ENCODE measurements at places on chromosomes 12 and 14.

DNA sequence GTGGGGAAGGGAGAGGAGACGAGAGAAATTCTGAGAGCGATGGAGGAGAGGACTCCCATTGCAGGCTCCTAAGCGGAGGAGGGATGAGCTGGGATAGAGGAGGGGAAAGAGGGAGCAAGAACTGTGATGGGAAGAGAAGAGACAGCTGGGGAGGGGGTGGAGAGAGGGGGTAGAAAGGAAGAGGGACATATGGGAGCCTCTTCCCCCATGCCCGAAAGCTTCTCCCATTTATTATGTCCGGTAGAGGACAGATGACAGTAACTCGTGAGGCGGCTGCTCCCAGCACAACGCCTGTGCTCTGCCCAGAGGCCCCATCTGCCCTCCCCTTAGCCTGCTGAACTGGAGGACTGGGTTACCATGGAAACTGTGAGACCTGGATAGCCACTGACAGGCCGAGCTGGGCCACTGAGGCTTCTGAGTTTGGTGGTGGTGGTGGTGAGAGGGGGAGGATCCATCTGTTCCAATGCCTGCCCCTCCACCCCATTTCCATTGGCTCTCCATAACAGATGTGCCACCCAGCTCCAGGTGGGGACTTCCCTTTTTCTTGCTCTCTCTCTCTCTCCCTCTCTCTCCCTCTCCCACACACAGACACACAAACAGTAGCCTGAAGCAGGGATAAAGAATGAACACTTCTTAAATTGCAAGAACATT is 8.3 kb downstream of the CPNE6 start:
- H3K36me3 ChIP-seq: no peaks in the 10 kb centered on the region
- H3K4me3 ChIP-seq: peak overlapping the region; percentile 21
- H3K27ac ChIP-seq: peak overlapping the region; percentile 91
- no peaks in the 10 kb centered on the region for H3K27me3 ChIP-seq
- peaks cover 56% of the 10 kb centered on the region for H3K4me1 ChIP-seq

GRCh38 chr12:25592725-25593495 is 39.8 kb upstream of the LMNTD1 start:
- no peak overlapping the region for H3K27ac ChIP-seq
- no peak overlapping the region for H3K4me3 ChIP-seq
- peaks cover 17% of the 10 kb centered on the region for H3K27me3 ChIP-seq
- peaks cover 7% of the 10 kb centered on the region for H3K4me1 ChIP-seq
- ATAC-seq: no peak

- no peak for ATAC-seq
- H3K36me3 ChIP-seq: no peaks in the 10 kb centered on the region
- no peak overlapping the region for H3K27ac ChIP-seq
- H3K4me3 ChIP-seq: no peak overlapping the region
- H3K27me3 ChIP-seq: no peaks in the 10 kb centered on the region
Observed at GRCh38 chr12:19947344-19947743, 421.0 kb upstream of the PDE3A start.

DNA sequence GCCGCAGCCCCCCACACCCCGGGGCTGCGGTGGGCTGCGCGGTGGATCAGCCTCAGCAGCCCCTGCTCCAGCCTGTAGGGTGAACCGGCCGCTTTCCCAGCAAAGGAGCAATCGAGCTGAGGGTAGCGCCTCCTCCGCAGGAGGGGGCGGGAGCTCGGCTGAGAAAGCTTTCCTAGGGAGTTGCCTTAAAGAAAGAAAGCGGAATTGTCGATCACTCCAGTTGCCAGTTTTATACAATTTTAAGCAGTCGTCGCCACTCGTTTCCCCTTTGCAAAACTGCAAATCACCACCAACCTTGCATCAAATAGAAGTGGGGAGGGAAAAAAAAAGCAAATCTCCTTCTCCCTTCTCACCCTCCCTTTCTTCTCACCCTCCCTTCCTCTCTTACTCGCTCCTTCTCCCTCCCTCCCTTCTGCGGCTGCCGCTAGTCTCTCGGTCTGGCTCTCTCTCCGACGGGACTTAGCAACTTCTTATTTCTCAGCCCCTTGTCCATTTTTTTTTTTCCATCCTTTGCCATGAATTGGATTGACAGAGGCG is at the start of gene PDE3A:
Gene PDE3A, plus strand, starts transcription at position 424 of the 537 bp plus-strand sequence. CDS start 748 bp downstream, outside the sequence.
- H3K4me1 ChIP-seq: no peaks in the 10 kb centered on the region
- no peak for ATAC-seq
- no peak within 1 kb of the TSS for H3K4me3 ChIP-seq

- no peak overlapping the region for H3K4me3 ChIP-seq
- H3K27me3 ChIP-seq: peaks cover 10% of the 10 kb centered on the region
- H3K4me1 ChIP-seq: no peaks in the 10 kb centered on the region
- ATAC-seq: no peak
- no peak overlapping the region for H3K27ac ChIP-seq
Observed at GRCh38 chr14:100988011-100988410, 84.5 kb upstream of the RTL1 start.

DNA sequence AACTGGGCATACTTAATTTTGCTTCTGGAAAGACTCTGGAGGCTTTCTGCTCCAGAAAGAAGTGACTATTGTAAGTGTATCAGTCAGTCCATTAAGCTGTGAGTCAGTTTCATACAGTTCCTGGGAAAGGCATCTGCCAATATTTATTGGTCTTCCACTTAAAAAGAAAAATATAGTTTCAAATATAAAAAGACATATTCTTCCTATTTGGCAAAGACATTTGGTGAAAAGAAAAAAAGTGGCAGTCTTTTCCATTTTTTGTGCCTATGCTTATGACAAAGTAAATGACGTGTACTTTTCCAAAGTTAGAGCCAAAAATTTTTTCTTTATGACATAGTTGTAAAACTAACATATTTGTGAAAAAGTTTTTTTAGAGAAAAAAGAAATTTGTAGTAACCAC is 12.3 kb downstream of the TMEM30B start:
- H3K27me3 ChIP-seq: peaks cover 34% of the 10 kb centered on the region
- H3K27ac ChIP-seq: no peak overlapping the region
- no peak overlapping the region for H3K4me3 ChIP-seq
- ATAC-seq: no peak

GRCh38 chr12:93094988-93095737 is 166.1 kb upstream of the EEA1 start:
- H3K27ac ChIP-seq: peak overlapping the region; percentile 65
- H3K36me3 ChIP-seq: no peaks in the 10 kb centered on the region
- peak; percentile 88 for ATAC-seq
- peaks cover 30% of the 10 kb centered on the region for H3K4me1 ChIP-seq
- H3K4me3 ChIP-seq: peak overlapping the region; percentile 48

DNA sequence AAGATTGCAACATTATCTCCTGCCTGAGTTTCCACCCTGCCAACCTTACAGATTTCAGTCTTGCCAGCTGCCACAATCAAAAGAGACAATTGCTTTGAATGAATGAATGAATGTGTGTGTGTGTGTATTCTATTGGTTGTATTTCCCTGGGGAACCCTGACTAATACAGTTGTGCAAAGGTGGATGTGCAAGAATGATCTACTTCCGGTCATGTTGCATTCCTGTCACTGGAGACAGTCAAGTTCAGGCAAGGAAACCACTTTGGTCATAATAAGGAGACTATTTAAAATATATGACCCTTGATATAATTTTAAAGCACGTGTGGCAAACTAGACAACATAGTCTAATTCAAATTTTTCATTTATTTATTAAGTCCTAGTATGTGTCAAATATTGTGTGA is 13.1 kb downstream of the RERG start:
- no peak overlapping the region for H3K27ac ChIP-seq
- H3K4me1 ChIP-seq: no peaks in the 10 kb centered on the region
- no peaks in the 10 kb centered on the region for H3K36me3 ChIP-seq
- peaks cover 19% of the 10 kb centered on the region for H3K27me3 ChIP-seq

DNA sequence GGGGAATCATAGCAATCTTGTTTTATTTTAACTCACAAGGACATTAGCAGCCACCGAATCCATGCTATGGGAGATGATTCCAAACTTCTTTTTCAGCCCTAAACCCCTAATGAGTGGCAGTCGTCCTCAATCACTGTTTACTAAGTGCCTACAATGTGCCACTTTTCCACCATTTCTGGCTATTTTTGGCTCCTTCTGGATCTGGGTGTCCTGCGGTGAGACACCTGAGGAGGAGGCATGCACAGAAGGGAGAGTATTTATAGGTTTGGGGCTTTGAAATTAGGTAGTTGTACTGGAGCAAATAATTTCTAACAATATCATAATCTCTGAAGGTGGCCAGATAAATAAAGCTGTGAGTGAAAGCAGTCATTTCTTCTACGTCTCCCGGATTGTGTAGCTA is 1125.6 kb downstream of the BCL11B start:
- no peak overlapping the region for H3K27ac ChIP-seq
- H3K4me1 ChIP-seq: no peaks in the 10 kb centered on the region
- H3K27me3 ChIP-seq: no peaks in the 10 kb centered on the region
- no peaks in the 10 kb centered on the region for H3K36me3 ChIP-seq
- no peak for ATAC-seq
- no peak overlapping the region for H3K4me3 ChIP-seq

GRCh38 chr14:100837805-100838350 is 12.0 kb downstream of the MEG3 start:
- no peak overlapping the region for H3K4me3 ChIP-seq
- no peak overlapping the region for H3K27ac ChIP-seq
- H3K36me3 ChIP-seq: no peaks in the 10 kb centered on the region
- H3K4me1 ChIP-seq: no peaks in the 10 kb centered on the region
- ATAC-seq: no peak

- no peak for ATAC-seq
- H3K27ac ChIP-seq: peak overlapping the region; percentile 36
- no peaks in the 10 kb centered on the region for H3K36me3 ChIP-seq
- H3K4me3 ChIP-seq: no peak overlapping the region
Observed at GRCh38 chr12:91986084-91986483, 159.6 kb downstream of the BTG1 start.

GRCh38 chr14:42488965-42489364 is 882.3 kb downstream of the LRFN5 start:
- no peak overlapping the region for H3K27ac ChIP-seq
- H3K27me3 ChIP-seq: no peaks in the 10 kb centered on the region
- H3K4me1 ChIP-seq: peaks cover 6% of the 10 kb centered on the region
- ATAC-seq: no peak
- H3K36me3 ChIP-seq: no peaks in the 10 kb centered on the region

DNA sequence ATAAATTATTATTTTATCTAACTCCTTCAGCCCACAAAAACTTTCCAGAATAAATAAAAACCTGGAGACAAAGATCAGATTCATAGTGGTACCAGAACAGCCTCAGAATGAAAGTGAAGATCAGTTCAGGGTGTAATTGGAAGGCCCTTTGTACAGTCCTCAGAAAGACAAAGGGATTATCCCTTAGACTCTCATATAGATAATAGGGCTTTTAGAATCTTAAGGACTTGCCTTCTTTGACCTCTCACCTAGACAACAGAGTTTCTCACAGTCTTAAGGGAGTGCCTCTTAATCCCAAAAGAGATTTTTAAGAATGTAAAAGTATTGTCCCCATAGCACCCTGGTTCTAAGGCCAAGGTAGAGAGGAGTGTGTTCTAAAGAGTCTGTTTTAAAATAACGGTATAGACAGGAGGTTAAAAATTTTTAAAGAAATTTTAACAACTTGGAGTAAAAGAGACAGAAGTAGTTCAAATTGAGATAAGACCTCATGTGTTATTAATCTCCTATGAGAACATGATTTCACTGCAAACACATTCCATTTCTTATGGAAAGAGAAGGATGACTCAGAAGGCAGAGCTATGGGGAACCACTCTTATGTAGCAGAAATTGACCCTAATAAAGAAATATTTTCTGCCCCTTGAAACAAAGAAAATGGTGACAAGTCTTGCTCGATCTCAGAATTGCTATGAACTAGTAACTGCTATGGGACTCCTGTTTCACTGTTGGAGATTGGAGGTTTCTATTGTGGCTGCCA is 24.2 kb upstream of the NOVA1 start:
- H3K4me3 ChIP-seq: no peak overlapping the region
- no peak overlapping the region for H3K27ac ChIP-seq
- no peaks in the 10 kb centered on the region for H3K27me3 ChIP-seq

DNA sequence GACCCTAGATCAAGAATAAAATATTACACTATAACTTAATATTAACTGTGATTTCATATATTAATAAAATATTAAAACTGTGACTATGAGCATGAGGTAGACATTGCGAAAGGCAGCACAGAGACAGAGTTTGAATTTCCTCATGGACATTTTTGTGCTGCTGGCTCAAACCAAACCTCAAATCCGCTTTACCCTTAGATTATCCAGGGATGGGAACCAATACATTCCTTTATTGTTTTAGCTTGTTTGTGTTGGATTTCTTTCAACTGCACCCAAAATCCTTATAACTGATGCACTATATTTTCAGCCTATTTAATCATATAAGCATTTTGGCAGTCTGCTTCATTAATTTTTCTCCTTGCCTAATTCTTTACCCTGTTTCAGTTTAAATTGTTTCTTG is 436.7 kb downstream of the ATP23 start:
- ATAC-seq: no peak
- H3K4me3 ChIP-seq: no peak overlapping the region
- H3K4me1 ChIP-seq: no peaks in the 10 kb centered on the region
- H3K27me3 ChIP-seq: peaks cover 9% of the 10 kb centered on the region
- H3K27ac ChIP-seq: no peak overlapping the region
- H3K36me3 ChIP-seq: no peaks in the 10 kb centered on the region

GRCh38 chr14:77305696-77306095 is 15.0 kb downstream of the POMT2 start:
- H3K27me3 ChIP-seq: no peaks in the 10 kb centered on the region
- peaks cover 23% of the 10 kb centered on the region for H3K36me3 ChIP-seq
- no peak for ATAC-seq
- H3K4me3 ChIP-seq: no peak overlapping the region
- H3K27ac ChIP-seq: no peak overlapping the region
- H3K4me1 ChIP-seq: peaks cover 11% of the 10 kb centered on the region

DNA sequence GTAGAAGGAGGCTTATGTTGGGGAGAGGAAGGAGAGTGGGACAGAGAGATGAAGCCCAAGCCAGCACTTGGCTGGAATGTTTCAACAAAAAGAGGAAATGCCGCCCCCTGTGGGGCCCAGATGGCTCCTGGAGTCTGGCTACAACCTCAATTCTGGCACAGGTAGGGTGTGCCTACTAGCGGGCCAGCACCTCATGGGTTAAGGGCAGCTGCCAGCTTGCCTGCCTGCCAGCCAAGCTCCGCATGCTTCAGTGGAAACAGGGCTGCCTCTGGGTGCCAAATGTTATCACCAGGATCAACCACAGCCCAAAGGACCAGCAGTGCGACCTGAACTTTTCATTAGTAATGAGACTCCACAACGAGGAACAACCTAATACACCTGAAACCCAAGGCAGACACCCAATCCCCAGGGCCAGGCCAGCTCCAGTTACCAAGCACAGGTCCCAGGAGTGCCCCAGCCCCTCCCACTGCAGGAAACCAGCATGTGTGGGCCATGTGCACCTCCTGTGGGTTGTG is 11.3 kb downstream of the RAB15 start:
- H3K4me1 ChIP-seq: peaks cover 24% of the 10 kb centered on the region
- no peak overlapping the region for H3K27ac ChIP-seq
- peaks cover under 1% of the 10 kb centered on the region for H3K36me3 ChIP-seq
- ATAC-seq: no peak

- no peaks in the 10 kb centered on the region for H3K27me3 ChIP-seq
- peak overlapping the region; percentile 95 for H3K27ac ChIP-seq
- no peak overlapping the region for H3K4me3 ChIP-seq
- peaks cover 72% of the 10 kb centered on the region for H3K4me1 ChIP-seq
Observed at GRCh38 chr12:12803186-12803585, 10.0 kb upstream of the DDX47 start.
